Posterior cingulate gyrus (tissue), 11 donors: ENCODE measurements at places on chromosomes 3 and 15.

GRCh38 chr3:23640471-23641146 lies 165.1 kb upstream of the UBE2E1 start:
- DNase-seq, result no peak

DNA sequence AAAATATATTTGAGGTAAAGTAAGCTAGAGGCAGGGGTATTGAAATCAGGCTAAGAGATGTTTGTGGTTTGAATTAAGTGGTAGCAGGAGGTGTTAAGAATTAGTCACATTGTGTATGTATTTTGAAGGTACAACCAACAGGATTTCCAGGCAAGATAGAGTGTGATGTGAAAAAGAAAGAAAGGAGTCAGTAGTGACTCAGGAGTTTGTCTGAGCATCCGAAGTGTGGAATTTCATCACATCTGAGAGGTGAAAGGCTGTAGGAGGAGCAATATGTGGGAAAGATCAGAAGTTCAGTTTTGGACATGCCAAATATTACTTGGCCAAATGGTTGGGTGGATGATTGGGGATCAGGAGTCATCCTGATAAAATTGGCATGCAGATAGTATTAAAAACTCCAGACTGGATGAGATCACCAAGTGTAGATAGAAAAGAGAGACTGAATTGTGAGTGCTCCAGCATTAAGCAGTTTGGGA lies 32.1 kb upstream of the EBLN2 start:
- DNase-seq, result no peak

DNA sequence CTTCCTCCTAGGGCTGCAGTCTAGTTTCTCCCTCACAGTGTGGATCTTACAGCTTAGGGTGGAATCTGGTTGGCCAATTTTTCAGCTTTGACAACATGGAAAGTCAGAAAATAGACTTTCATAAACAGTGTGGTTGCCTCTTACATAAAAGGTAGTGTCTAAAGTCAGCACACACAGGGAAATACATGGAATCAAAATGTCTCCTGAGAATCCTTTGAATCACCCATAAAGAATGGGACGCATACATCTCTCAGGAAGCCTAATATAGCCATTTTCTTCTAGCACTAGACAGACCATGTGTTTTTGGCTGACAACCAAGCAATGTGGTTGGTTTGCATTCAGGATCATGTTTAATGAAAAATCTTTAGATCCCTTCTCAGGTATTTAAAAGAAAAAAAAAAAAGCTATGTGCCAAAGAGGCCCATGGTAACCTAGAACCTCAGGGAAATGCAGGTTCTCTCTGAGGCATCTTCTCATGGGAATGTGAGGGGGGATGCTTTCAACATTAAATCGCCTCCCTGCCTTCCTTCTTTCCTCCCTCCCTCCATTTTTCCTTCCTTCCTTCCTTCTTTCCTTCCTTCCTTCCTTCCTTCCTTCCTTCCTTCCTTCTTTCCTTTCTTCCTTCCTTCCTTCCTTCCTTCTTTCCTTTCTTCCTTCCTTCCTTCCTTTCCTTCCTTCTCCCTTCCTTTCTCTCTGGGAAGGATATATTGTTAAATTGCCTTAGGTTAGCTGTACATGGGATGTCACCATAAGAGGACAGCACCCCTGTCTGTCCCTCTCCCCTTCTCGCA lies 34.3 kb upstream of the ZBTB38 start:
- no peak for DNase-seq

DNA sequence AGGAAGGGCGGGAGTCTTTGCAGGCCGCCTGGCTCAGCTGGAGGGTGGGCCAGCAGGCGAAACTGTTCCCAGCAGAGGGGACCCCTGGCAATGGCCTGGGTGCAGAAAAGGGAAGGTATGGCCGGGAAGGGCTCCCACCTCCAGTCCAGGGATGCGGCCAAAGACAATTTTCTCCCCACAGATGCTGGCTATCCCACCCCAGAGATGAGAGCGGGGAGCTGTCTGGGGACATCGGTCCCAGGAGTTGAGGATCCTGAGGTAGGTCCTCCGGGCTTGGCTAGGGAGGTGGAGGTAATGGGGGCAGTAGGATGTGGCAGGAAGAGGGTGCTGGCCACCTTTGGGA lies 1.7 kb downstream of the SEMA3G start:
- peak; percentile 20 for DNase-seq

DNA sequence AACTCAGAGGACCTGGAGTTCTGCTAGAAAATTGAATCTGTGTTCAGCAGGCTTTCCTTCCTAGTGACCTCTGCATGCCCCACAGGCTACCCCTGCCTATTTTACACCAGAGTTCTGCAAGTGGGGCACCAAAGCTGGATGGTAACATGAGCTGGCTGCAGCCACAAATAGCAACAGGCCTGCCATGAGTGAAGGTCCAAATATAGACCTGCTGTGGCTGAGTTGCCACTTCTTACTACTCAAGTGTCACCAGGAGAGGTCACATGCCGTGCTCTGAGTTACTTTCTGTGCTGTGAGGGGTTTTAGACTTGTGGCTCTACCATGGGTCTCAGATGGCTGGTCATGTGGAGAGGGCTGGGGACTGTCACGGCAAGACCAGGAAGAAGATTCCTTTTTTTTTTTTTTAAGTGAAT lies at the start of gene FSD2:
TSS of gene FSD2 (minus strand) at position 76 of the 413 bp plus-strand sequence. CDS start 18,679 bp downstream, outside the sequence.
- no peak for DNase-seq
